ENCODE measurements at places on chromosomes 13 and 19.
A peak's percentile ranks its signal among the peaks of the same experiment; 100 is the strongest.

GRCh38 chr19:57350877-57351805 lies at the start of gene ZNF304:
TSS of gene ZNF304 (plus strand) at chr19:57351271. CDS start at chr19:57351665, 394 bp downstream.
- DNase-seq = peak; percentile 76

DNA sequence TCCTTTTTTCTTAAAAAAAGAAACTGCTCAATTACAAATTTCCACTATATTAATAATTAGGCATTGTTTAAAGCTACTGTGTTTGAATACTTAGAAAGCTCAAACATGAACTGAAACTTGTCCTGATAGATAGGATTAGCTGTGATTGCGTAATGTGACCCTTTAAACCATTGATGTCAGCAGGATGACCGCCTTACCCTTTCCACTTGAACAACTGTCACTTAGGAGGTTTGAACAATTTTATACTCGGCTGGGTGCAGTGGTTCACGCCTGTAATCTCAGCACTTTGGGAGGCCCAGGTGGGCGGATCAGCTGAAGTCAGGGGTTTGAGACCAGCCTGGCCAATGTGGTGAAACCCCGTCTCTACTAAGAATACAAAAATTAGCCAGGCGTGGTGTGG lies 2.9 kb downstream of the LAMP1 start:
- no peak for DNase-seq

- peak; percentile 55 for DNase-seq
These were observed 654 bp downstream of the ZIC5 start for GRCh38 chr13:99970651-99971575.

- DNase-seq = no peak
These were observed 42.5 kb downstream of the STARD13 start for GRCh38 chr13:33242984-33243617.

DNA sequence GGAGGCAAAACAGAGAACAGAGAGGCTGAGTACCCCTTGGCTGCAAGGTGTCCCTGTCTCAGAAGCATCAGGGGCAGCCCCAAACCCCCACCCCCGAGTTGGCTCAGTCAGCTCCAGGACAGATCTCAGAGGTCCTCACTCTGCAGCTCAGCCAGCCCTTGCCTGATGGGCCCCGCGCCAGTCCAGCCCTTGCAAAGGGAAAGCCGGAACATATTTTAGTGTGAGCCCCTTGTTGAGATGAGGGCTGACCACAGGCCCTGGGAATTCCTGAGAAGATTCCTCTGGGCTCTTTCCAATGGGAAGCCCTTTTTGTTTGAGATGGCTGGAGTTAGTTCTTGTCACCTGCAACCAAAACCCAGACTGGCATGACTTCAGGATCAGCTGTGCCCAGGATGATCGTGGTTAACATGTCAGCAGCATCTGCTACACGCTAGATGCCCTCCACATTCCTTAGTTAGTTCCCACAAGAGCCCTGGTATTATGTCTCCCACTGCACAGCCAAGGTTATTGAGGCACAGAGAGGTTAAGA lies 33.9 kb upstream of the CCNE1 start:
- DNase-seq = no peak

DNA sequence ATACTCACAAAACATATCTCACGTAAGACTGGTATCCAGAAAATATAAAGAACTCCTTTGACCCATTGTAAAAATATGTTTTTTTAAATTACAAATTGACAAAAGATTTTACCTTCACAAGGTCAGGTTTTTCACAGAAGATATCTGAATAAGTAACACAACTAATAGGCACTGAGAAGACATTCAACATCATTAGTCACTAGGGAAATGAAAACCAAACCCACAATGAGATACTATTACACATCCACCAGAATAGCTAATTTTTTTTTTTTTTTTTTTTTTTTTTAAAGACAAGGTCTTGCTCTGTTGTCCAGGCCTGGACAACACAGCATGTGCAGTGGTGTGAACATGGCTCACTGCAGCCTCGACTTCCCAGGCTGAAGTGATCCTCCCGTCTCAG lies 157.5 kb downstream of the MIPEP start:
- DNase-seq = no peak
